GM06990 (cell line): ENCODE measurements at places on chromosomes 3 and 15.

DNA sequence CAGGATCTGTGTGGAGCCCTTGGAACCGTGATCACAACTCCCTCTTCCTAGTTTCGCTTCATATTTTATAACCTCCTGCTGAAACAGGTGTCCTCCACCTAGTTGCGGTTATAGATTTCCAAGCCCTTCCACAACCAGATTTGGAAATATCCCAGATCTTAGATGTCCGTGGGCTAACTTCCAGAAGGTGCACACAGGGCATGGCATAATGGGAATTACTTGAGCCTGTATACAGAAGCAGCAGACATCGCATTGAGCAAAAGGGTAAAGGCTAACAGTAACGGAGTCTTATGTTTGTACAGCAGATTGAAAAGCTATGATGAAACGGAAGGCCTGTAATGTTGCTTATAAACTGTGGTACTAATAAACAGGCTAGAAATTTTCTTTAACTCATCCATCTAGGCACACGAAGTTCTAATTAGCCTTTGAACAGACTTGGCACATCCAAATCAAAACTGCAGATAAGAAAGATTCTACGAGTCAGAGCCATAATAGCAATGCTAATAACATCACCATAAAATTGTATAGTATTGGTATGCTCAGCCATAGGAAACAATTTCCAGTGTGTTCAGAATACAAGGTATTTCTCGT, 1.2 kb upstream of the USF3 start:
- DNase-seq, result no peak

DNA sequence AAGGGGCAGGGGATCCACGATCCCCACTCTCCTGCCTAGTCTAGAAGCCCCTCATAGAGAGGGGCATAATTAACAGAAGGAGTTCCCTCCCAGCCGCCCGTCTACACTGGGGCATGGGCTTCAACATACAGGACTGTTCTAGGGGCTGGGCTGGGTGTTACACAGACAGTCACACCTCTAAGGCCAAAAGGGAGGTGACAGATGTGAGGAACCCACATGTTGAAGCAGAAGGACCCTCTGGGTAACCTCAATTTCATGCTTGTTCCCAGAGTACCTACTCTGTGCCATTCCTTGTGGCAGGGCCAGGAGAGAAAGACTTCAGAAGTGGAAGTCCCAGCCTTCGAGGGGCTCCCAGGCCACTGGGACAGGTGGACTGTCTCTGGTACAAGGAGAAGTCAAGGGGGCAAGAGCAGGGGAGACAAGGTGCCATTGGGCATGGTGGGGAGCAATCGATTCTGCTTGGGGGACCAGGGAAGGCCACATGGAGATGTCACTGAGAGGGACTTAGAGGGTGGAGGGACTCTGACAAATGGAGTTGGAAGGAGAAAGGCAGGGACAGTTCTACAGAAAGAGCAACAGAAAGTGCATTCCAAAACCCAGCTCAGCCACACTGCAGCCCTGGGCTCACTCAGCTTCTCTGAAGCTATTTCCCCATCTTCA, 71.3 kb downstream of the CPN2 start:
- DNase-seq, result no peak

DNA sequence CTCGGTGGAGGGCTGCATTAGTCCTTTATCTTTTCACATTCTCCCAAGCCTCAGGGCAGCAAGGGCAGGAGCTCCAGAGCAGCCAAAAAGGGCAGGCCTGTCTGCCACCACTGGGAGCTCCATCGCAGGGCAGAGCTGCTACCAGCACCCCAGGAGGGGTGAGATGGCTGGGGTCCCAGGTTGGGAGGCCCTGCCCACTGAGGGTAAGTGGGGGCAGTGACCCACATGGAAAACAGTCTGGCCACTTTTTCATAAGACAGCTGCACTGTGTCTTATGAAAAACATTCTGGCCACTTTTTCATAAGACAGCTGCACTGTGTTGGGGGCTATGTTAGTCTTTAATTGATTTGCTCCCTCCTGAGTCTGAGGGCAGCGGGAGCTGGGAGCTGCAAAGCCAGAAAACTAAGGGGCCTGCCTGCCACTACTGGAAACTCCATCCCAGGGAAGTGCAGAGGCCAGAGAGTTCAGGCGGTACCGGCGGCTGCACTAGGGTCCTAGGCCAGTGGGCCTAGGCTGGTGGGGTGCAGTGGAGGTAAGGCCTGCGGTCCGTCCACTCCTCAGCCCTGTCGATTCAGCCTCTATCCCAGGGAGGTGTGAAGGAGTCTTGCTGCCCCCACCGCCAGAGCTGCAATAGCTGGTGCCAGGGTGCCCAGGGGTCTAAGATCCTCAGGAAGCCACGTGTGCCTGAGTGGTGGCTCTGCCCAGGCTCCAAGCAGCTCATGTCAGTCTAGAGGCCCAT, 45.4 kb downstream of the TMCO5A start:
- DNase-seq, result no peak

GRCh38 chr15:26893351-26894065, 26.6 kb downstream of the GABRA5 start:
- DNase-seq, result no peak

DNA sequence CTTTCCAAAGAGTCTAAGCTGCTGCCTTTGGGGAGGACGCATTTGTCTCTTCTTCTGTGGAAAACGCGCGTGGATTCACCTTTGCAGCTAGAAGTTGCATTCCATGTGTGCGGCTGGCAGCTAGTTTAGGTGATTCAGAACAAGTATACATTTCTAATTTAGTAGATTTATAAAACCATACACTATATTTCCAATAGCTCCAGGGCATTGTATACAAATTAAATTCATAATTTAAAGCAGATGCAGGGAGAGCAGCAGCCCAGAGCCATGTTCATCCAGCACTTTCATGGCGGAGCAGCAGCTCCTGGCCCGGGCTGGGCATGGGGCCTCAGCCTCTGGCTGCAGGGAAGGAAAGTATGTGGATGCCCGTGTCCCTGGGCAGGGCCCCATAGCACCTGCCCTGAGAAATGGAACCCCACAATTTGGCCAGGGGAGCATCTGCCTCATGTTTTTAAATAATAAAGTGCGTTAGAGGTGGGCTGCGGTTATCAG, 42.8 kb upstream of the SEC22A start:
- DNase-seq, result no peak

DNA sequence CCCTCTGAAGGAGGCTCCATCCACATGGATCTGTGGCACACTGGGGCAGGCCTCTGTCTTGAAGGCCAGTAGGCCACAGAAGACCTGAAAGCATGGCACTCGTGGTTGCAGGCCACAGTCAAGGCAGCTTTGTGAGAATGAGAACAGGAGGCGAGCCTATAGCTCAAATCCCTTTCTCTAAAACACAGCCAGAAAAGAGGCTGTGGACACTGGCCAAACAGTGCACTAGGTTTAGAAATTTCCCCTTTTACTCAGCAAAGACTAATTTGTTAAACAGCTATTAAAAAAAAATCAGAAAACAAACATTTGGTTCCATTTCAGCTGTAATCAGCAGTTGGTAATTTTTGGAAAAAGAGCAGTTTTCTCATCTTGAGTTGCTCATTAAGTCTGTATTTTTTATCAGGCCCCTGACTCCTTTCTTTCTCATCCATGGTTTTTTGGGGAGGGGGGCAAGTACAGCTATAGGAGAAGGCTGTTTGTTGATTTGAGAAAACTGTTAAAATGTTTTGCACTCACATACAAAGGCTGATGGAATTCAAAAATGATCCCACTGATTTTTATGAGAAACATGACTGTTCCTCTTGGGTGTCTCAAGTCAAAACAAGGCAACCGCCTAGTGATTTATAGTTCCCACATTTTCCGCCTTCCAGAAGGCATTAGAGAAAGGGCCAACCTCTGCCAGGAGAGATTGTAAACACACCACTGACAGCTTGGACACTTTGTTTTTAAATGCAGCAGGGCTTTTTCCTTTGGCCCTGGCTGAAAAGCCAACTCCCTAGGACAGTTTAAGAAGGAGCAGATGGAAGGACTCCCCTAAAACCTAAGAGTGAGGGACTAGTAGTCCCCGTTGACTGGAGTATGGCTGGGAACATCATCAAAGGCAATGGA, 28.1 kb downstream of the PARP16 start:
- DNase-seq, result no peak

GRCh38 chr3:7075117-7075516, 214.2 kb downstream of the GRM7 start:
- DNase-seq, result no peak

GRCh38 chr3:59388555-59389270, 338.9 kb upstream of the CFAP20DC start:
- DNase-seq, result peak; percentile 46

DNA sequence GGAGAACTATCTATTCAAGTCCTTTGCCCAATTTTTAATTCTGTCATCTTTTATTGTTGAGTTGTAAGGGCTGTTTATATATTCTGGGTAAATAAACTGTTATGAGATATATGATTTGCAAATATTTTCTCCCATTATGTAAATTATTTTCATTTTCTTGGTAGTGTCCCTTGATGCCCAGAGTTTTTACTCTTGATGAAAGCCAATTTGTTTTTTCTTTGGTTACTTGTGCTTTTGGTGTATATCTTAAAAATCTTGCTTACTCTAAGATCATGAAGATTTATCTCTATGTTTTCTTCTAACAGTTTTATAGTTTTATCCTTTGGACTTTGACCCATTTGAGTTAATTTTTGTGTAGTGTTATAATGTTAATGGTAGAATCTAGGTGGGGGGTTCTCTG, 44.5 kb downstream of the TIMP4 start:
- no peak for DNase-seq

DNA sequence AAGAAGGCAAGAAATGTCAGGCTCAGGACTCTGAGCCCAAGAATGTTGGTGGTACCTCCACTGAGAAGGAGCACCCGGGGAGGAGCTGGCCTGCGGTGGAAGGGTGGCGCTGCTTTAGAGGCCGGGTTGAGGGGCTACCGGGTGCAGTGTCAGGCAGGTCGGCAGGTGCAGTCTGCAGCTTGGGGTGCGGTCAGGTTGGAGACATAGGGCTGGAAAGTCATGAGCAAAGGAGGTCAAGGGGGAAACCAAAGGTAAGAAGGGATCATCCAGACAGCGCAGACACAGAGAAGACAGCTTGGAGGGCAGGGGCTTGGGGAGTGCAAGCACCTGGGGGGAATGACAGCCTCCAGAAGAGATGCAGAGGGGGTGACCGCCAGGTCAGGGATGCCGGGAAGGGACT, 274.4 kb upstream of the LYSMD4 start:
- no peak for DNase-seq

DNA sequence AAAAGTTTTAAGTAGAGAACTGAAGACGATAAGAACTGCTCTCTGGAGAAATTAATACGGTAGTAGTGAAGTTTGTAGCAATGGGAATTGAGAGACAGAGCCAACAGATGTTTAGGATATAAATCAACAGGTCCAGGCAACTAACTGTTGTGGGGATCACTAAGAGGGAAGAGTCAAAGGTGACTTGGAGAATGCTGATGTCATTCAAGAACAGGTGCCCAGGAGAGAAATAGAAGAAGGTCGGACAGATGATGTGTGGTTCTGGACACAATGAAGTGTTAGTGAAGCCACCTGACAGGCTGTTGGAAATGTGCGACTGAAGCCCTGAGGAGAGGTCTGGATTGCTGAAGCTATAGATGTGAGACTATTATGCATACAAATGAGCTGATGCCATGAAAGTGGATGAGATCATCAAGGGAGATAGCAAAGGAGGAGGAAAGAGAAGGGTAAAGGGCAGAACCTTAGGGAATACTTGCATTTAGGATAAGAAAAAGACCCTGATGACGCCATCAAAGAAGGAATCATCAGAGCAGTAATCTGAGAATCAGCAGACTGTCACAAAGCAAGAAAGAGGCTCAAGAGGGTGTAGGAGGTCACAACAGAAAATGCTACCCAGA, 183.7 kb downstream of the FRMD5 start:
- no peak for DNase-seq

DNA sequence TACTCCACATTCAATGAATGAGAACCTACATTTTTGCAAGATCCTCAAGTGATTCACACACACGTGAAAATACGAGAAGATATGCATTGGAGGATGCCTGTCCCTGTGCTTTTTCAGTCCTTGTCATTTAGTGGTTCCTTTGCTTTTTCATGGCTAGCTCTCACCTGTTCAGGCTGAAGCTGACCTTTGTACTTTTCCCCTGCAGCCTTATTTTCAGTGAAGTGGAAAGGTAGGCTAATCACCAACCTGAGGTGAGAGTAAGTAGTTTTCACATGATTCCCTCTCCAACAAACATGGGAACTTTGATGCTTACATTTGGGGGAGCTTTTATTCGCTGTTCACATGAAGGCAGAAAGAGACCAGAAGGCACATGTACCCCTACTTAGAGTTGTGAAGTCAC, 8.3 kb downstream of the ITPR1 start:
- no peak for DNase-seq
